Stromal cell of bone marrow (primary cell): ENCODE measurements at places on chromosomes 4 and X.
A peak's percentile ranks its signal among the peaks of the same experiment; 100 is the strongest.

- DNase-seq = no peak
These were observed 280.8 kb upstream of the ZCCHC13 start for GRCh38 chrX:74023203-74023602.

DNA sequence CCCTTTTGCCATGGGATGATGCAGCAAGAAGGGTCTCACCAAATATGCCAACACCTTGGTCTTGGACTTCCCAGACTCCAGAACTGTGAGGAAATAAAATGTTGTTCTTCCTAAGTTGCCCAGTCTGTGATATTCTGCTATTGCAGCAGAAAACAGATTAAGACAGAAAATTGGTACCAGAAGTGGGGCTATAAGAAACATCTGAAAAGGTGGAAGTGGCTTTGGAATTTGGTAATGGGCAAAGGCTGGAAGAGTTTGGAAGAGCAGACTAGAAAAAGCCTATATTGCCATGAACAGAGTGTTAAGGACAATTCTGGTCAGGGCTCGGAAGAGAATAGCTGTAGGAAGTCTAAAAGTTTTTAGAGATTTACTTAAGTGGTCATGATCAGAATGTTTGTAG lies 27.4 kb downstream of the CASP6 start:
- no peak for DNase-seq

GRCh38 chr4:82787342-82787741 lies 11.3 kb downstream of the SCD5 start:
- DNase-seq = no peak

DNA sequence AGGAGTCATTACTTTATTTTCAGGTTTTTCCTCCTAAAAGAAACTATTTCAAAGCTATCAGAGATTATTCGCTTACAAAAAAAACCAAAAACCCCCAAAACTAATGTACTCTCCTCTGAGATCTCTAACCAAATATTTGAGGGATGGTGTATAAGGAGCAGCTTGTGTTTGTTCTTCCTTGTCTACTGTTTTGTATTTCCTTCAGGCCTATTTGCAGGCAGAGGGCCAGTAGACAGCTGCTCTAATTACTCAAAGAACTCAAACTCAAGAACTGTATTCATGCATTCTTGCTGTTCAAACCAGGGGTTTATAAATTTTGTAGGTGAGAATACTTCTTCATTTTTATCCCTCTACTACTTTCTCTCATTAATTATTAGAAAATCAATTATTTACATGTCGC lies 51.3 kb downstream of the SH3RF1 start:
- DNase-seq = no peak

- DNase-seq = no peak
These were observed 63.6 kb downstream of the REPS2 start for GRCh38 chrX:17009856-17010625.

DNA sequence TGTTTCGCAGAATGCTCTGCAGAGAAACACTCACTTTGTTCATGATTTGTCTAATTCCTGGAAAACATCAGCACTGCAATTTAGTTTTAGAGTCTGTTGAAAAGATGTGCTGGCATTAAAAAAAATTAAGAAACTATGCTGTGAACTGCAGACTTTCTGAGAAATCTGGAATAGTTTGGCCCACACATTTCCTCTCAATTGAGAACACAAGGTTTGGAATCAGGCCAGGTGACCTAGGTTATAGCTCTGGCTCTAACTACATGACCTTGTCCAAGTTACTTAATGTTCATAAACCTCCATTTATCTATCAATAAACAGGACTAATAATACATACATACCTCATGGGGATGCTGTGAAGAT lies 61.4 kb upstream of the ENPEP start:
- no peak for DNase-seq

GRCh38 chr4:141109983-141110382 lies 23.3 kb downstream of the RNF150 start:
- no peak for DNase-seq

DNA sequence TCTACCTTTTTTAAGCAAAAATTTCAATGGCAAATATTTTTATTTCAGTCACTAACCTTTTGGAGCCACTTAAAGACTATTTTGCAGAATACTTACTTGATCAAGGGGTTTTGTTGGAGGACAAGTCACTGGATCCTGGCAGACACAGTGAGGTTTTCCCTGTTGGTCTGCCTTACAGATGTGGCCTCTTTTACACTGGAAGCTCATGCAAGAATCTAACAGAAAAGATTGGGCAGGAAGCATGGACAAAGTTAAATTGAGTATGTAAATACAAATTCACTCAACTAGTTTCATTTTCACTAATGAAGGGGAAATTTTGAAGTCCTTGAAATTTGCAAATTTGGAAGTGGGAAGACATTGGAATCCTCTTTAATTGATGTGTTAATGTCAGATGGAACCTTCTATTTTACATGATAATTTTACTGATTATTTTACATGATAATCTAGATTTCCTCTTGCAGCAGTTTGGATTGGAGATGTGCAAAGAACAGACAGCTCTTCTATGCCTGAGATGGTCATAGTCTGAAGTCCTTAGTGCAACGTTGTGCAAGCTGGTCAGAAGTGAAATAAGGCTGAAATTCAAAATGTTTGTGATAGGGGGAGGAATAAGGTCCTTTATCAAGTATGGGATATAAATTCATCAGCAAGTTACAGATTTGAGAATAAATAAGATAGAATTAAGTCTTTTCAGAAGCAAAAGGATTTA lies 38.4 kb downstream of the SPARCL1 start:
- no peak for DNase-seq

GRCh38 chrX:63764946-63765345 lies 20.1 kb downstream of the ARHGEF9 start:
- DNase-seq = no peak

GRCh38 chr4:118836301-118837120 lies 585 bp upstream of the SEC24D start:
- peak; percentile 51 for DNase-seq
